Fibroblast of lung (primary cell): ENCODE measurements at places on chromosomes 5 and 9. TPM values are rescaled to one million over a fixed set of nuclear protein-coding genes. Genes with fewer than 3 reads are reported as not detected.

ANKRD20A1 gene
- total RNA-seq = under 0.01 TPM in 1 of 2 replicates, not detected in the other

NIPAL4 gene
- total RNA-seq = 0.17 and 0.26 TPM in 2 replicates

MTAP gene
- total RNA-seq = 27.6 and 28.8 TPM in 2 replicates

LCP2 gene
- total RNA-seq = under 0.01 TPM in 1 of 2 replicates, not detected in the other

FGFR4 gene
- total RNA-seq = 12.6 and 13.6 TPM in 2 replicates

LHX6 gene
- total RNA-seq = not detected in 2 replicates

FCN1 gene
- not detected in 2 replicates for total RNA-seq

FAM221B gene
- not detected in 2 replicates for total RNA-seq

WNT8A gene
- not detected in 2 replicates for total RNA-seq
